Mammary epithelial cell (primary cell): ENCODE measurements at places on chromosomes 16 and 17.
A peak's percentile ranks its signal among the peaks of the same experiment; 100 is the strongest.

DNA sequence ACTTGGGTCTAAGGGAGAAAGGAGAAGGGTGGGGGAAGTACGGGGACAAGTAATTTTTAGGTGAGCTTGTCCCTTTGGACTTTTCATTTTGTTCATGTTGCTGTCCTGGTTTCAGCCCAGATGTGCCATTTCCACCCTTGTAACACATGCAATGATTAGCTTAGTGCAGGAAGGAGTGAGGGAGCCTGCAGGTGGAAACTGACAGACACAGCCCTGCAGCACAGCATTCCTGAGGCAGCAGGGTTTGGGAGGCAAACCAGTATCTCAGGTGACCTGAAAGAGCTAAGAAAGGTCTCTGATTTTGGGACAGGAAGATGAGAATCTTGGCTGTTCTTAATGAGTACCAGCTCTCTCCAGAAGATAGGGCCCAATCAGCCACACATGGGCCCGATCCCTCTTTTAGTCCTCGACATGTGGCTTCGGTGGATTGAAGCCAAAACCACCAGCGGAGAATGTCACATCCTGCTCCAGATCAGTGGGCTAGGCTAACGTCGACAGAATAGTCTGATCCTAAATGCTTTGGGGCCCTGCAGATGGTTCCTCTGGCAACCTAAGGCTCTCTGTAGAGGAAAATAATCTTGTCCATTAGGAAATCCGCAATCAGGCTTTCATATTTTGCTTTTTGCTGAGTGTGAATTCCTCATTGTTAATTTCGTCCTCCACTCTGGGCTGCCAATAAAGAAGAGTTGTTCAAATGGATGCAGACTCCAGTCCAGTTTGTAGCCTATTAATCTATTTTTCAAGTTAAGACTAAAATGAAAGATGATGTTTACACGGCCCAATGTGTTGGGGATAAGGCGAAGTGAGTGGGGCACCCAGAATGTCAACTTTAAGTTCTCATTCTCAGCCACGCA is 3.8 kb upstream of the RNF157 start:
- no peak for DNase-seq

DNA sequence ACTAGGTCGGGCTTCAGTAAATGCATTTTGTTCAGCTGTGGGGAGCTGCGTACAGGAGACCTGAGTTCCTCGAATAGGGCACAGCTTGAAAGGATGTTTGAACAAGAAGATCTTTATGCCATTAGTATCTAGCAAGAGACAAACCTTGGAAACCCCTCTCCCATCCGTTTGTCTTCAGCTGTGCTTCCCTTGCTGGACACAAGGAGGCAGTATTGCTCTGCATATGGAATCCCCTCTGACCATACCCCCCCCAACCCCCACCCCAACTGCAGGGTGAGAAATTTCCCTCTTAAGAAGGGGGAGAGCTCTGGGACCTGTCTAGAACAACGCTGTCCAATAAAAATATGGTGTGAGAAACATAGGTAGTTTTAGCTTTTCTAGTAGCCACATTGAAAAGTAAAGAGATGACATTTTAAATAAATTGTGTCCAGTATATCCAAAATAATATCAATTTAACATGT is 1.6 kb downstream of the MRM1 start:
- DNase-seq = peak; percentile 44

DNA sequence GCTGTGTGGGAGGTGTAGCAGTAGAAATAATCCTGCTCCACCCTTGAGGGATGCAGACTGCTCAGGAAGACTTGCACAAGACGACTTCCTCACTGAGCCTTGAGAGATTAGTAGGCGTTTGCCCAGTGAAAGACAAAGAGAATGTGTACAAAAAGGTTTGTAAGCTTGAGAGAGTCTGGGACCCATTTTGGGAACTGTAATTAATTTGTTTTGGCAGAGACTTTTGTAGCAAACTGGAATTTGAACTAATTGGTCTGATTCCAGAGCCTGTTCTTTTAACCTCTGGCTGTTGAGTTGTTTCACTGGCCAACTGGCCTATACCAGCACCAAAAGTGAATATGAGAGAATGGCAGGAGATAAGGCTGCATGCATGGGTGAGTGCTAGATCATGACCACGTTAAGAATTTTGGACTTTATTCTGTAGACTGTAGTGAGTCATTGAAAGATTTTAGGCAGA is 75.5 kb downstream of the AATF start:
- no peak for DNase-seq

GRCh38 chr16:73887911-73888310 is 408.7 kb upstream of the PSMD7 start:
- no peak for DNase-seq

GRCh38 chr16:30972872-30973271 is 12.1 kb upstream of the HSD3B7 start:
- no peak for DNase-seq

DNA sequence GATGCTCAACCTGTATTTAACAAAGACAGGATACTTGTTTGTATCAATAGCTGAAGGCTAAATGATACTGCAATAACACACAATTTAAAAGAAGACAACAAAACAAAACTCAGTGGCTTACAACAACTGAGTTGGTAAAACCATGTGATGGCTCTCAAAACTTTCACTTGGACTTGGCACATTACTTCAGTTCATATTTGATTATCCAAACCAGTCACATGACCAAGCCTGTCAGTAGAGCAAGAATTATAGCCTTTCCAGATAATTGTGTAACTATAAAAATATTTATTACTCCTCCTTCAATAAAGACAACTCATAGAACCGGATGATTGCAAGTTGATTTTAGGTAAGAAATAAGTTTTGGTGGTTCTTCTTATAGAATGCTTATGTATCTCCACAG is 56.8 kb downstream of the NQO1 start:
- DNase-seq = no peak

- DNase-seq = no peak
Observed at GRCh38 chr17:32953045-32953444, 25.1 kb downstream of the TMEM98 start.

GRCh38 chr17:700504-701094 is 14.0 kb downstream of the VPS53 start:
- no peak for DNase-seq

- DNase-seq = peak; percentile 28
Observed at GRCh38 chr17:75525806-75526554, 483 bp downstream of the LLGL2 start.

- no peak for DNase-seq
Observed at GRCh38 chr16:51236583-51236982, 85.5 kb upstream of the SALL1 start.

DNA sequence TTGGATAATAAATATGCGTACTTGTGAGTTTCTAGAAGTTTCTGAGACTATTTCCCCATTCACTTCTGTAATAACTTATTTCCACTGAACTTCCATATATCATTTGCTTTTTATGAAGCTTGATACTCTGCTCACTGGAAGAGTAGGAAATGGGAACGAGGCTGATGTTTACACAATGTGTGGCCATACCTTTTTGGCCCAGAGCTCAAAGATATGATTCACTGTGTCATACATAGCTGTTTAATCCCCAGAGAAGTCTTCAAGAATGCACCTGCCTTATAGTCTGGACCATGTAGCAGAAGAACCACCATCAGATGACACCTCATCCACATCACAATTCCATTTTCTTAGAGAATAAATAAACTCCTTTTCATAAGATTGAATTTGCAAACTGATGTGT is 40.3 kb upstream of the TEKT3 start:
- DNase-seq = peak; percentile 18

GRCh38 chr17:76506408-76507345 is 5.5 kb upstream of the RHBDF2 start:
- peak; percentile 54 for DNase-seq

- no peak for DNase-seq
Observed at GRCh38 chr16:85451641-85452363, 161.3 kb upstream of the GSE1 start.

DNA sequence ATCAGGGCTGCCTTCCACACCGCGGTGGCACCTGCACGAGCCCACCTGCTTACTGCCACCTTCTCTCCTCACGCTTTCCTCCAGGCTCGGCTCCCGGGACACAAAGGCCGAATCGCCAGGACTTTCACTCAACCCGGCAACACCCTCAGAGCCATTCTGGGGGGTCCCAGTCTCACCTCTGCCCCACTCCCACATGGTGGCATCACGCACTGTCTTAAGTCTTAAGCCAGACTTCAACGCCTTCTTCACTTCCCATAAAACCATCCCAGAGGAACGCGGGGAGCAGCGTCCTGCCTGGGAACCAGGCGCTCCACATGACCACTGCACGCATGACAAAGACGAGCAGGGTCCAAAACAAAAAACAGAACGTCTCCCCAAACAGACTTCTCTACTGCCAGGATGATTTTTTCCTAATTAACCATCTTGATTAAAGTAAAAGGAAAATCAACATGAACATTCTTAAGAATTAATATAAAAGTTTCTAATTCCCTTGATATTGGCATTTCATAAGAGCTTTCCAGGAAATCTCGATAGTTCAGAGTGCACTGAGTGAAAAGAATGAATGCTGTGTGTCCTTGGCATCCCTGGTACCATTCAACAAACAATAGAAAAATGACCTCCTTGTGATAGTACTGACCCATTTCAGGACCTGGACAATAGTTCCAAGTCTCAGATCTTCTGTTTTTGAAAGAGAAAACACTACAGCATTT is 2.6 kb downstream of the CANT1 start:
- DNase-seq = no peak

- DNase-seq = no peak
Observed at GRCh38 chr17:78852709-78853121, 12.1 kb upstream of the USP36 start.
